Globus pallidus (tissue), 1 donor: ENCODE measurements at places on chromosomes 2 and 18.

DNA sequence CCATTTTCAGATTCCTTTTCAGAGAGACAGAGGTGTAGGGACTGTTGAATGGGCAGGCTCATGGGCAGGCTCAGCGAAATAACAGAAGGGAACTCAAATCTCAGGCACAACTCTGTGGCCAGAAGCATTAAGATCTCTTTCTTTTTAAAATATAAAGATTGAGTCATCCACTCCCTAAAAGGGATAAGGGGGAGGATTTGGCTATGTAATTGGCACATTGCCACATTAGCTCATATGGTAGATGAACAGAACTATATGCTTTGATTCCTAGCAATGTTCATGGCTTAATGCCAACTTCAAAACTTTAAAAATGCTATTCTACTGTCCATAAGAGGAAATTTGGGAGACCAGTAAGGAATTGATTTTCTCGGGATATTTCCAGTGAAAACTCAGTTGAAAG, 53.8 kb upstream of the SLC5A7 start:
- DNase-seq: no peak

- DNase-seq: no peak
Measured at GRCh38 chr2:1992280-1992679, 248.0 kb upstream of the PXDN start.

DNA sequence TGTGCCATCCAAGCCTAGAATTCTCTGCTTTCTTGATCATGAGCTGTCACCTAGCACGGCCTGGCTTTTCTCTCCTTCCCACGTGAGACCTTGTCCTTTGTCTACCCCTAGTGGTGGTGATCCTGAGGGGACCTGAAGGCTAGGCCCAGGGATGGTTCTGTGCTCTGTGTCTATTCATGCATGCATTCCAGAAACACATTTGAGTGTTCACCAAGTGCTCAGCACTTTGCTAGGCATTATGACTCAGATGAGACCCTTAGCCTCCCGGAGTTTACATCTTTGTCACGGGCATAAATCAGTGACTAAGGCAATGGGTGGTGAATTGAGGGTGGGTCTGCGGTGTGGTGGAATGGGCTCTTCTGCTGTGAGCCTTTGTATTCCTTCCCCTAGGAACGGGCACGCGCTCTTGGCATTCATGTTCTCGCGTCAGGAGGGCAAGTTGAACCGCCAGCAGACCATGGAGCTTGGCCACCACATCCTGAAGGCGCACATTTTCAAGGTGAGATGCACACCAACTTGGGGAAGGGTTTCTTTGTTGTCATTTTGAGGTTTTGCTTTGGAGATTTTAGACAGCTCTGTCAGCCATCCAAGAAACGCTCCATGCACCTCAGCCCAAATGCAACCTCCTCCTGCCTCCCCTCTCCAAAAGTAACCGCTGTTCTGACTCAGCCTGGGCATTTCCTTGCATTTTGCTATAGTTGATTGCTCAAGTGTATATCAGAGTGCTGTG, 100.9 kb downstream of the WDSUB1 start:
- no peak for DNase-seq

- DNase-seq: peak; percentile 70
Measured at GRCh38 chr2:70247364-70248180, 856 bp downstream of the TIA1 start.

DNA sequence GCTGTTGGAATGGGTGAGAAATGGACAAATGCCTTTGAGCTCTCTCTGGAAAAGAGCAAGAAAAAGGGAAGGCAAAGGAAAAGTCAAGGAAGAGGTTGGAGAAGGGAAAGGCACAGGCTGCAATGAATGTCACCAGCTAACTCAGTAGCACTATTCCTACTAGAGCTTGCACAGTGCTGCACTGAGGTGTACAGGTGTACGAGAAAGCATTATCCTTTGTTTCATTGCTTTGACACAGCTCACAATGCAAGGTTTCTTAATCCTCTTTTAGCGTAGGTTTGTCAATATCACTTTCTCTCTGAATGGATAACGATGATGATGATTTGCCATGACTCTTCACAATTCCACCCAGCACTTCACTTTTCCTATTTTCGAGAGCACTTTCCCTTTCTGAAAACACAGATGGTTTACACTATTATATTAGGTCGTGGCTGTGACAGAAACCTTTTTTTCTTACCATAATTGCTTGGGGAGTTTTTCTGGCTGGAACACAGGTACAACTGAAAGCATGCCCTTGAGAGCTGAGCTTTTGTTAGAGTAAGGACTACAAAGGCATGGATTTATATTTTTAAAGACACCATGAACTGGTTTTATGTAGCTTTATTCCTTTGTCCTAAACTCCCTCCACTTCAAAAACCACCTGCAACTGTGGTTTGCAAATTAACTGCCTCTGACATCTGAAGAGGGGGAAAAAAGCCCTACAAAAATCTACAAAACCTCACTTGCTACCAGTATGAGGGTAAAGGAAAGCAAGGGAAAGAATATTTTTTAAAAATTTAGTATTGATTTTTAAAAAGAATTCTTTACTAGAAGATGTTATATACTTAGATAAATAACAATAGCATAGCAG, 265.5 kb downstream of the TGIF1 start:
- no peak for DNase-seq

DNA sequence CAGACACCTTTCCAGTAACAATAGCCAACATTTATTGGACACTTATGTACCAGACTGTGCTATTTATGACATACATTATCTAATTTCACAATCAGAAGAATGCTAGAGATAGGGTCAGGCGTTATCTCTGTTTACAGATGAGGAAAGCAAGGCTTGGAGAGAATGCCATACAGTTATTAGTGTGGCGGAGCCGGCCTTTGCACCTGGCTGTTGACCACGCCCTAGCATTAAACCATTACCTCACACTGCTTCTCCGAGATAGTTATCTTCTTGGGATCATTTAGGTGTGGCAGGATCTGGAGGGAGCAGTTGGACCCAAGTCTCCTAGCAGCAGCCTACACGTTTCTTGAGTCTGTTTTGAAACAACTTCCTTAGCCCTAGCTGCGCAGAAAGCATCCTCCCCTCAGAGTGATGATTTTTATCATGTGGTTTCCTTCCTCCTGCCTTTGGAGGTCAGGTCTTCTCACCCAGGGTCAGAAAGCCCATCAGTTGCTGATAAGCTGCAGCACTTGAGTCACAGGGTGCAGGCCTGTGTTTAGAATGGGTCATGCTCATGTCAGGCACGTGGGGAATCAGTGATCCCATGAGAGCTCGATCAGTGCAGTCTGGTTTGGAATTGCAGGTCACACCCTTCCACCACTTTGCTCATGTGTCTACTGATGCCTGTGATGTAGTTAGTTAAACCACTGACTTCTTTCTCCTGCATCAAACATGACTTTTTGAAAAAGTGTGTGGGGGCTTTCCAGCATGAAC, 118.2 kb downstream of the SPTBN1 start:
- DNase-seq: no peak

DNA sequence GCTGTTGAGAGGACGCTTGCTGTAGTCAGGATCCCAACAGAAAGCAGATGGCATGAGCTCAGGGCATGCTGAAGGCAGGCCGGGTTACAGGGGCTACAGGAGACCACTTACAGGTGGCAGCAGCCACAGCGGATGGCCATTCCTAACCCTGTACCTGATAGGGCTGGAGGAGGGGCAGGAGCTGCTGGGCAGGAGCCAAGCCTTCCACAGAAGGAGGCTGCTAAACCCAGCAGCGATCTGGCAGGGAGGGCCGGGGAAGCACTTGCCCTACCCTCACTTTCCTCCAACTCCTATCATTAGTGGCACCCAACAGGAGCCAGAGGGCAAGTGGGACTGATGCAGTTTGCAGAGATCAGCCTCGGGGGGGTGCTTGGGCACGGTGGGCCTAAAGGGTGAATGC, 2.0 kb downstream of the ASB18 start:
- no peak for DNase-seq

DNA sequence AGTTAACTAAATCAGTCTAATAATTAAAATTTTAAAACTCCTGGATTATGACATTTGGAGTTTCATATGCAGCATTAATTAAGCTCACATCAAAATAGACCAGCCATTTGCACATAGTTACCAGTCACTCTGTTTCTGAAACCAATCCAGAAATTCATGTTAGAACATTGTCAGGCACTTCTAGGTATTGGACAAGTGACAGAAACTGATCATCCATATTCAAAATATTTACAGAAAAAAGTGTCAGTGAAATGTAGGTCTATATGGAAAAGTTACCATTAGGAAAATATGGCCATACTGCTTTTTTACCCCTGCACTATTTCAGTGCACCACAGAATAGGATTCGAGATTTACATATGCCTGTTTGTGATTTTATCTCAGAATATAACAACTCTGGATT, 33.4 kb downstream of the UPP2 start:
- DNase-seq: no peak

DNA sequence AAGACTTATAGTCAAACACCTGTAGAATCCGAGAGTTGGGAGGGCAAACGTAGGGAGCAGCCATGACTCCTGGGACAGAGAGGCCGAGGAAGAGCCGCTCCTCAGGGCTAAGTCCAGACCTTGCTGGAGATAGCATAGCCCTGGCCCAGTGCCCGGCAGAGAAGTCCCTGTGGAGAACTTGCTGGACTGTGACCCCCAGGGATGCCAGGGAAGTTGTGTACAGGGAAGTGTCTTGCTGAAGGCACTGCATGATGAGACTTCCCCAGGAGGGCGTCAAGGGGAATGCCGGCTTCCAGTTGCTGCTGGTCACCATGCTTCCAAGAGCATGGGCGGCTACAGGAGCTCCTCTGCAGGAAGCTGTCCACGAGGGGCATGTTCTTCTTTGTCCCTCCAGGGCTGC, 8.6 kb upstream of the CNDP1 start:
- DNase-seq: no peak

DNA sequence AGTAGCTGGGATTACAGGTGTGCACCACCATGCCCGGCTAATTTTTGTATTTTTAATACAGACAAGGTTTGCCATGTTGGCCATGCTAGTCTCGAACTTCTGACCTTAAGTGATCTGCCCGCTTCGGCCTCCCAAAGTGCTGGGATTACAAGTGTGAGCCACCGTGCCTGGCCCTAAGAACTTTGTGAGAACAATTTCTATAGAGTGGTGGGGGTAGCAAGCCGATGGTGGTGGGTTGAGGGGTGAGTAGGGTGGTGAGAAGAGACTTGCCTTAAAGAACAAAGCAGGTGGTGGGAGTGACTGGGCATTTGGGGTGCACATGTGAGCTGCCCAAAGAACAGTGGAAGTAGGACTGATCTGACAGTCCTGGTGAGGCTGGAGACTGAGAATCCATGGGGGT, 76.0 kb upstream of the ASB18 start:
- no peak for DNase-seq

DNA sequence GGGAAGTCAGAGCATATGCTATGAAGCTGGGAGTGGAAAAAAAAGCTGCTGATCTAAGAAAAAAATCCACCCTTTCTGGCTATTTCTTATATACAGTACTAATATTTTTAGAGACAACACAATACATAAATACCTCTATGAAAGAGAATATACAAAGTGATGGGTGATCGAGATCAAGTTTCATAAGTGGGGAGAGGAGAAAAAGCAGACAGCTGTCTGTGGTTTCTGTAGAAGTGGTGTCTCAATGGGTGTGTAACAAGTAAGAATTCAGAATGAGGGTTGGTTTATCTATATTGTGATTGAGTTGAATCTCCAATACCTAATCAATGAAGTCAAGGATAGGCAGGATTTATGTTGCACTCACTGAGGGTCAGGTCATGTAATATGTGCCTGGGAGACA, 191.0 kb downstream of the HNMT start:
- DNase-seq: no peak

GRCh38 chr2:62998949-62999348, 51.7 kb upstream of the OTX1 start:
- no peak for DNase-seq

DNA sequence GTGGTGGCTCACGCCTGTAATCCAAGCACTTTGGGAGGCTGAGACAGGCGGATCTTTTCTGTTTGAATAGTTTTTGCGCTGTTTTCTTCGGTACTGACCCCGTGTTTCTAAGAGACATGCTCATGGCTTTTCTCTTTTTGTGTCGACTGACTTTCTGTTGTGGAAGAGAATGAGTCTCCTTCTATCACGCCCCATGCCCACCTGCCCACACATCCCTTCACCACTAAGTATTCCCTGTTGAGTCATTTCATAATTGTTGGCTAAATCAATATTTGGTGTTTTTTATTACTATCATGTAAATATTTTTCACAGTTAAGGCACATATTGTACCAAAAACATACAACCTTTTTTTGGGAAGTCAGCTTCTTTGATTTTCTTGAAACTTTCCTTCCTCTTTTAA, 198.8 kb upstream of the TWIST2 start:
- no peak for DNase-seq

DNA sequence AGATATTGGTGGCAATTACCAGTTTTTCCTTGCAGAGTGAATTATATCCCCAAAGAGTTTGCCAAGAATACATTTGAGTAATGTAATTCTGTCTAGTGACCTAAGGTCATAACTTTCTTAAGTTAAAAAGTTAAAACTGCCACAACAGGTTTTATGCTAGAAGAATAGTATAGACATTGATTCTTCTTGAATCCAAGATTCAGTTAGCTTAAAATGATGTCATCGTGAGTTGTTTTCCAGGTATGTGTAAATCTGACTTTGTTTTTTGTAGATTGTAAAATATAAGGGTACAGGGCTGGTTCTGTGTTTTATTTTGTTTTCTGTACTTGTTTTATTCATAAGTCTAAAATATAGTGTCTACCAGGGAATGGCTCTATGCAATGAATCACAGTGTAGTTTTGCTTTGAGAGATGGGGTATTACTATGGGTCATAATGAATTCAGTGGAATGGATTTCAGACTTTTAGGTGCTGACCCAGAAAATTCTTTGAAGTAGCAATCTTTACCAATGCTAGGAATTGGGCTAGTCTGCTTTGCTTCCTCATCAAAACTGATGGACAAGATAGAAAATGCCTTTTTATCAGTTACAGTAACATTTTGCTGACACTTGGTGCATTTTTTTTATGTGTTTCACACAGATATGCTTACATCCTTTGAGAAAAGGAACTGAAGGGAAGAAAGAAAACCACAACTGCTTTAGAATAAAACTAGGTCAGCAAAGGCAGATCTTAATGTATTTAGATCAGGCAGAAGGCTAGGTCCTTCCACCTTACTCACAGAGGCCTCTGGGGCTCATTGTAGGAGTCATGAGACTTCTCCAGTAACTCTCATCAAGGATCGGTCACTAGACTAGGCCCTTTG, 20.8 kb upstream of the MGAT5 start:
- DNase-seq: no peak
